ENCODE measurements at places on chromosomes 6 and 20. TPM values are rescaled to one million over a fixed set of nuclear protein-coding genes. Genes with fewer than 3 reads are reported as not detected.
A peak's percentile ranks its signal among the peaks of the same experiment; 100 is the strongest.

- H3K4me3 ChIP-seq, result no peak overlapping the region
- H3K27me3 ChIP-seq, result no peaks in the 10 kb centered on the region
- no peak for DNase-seq
- no peaks in the 10 kb centered on the region for H3K36me3 ChIP-seq
Measured at GRCh38 chr6:7640607-7641577, 50.9 kb downstream of the SNRNP48 start.

GRCh38 chr6:8088886-8089285 lies 13.5 kb downstream of the EEF1E1 start:
- H3K4me1 ChIP-seq, result peaks cover 9% of the 10 kb centered on the region
- peaks cover 58% of the 10 kb centered on the region for H3K36me3 ChIP-seq
- H3K27me3 ChIP-seq, result no peaks in the 10 kb centered on the region
- DNase-seq, result no peak
- no peak overlapping the region for H3K27ac ChIP-seq
- H3K4me3 ChIP-seq, result no peak overlapping the region

DNA sequence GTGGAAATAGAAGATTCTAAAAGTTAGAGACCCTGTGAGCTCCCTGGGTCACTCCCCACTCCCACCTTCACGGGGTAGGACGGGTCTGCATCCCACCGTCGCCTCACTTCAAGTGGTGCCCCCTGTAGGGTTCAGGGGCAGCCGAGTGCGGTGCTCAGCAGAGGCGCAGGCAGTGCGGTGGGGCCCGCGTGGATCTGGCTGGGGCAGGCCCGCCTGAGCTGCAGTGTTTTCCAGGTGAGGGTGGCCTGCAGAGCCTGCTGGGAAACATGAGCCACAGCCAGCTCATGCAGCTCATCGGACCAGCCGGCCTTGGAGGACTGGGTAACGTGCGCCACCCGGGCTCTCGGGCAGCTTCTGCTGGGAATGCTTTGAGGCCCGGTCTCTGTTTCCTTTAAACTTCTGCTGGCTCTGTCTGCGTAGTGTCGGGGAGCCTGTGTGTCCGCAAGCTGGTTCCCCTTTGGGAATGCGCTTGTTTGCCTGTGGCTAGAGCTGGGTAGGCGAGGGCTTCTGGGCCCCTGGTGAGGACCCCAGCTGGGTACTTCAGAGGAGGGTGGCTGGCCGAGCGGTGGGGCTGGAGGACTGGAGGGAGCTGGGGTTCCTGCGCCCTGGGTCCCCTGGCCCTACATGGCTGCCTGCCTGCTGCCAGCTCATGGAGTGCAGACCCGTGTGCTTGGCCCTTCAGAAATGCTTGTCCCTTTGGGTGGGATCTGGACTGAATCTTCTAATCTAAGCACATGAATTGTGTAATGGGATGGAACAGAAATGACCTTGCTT lies 3.8 kb downstream of the ADRM1 start:
- no peak for DNase-seq
- H3K27me3 ChIP-seq, result no peaks in the 10 kb centered on the region

GRCh38 chr20:4280731-4281130 lies 265.4 kb upstream of the RNF24 start:
- no peaks in the 10 kb centered on the region for H3K36me3 ChIP-seq
- H3K4me1 ChIP-seq, result no peaks in the 10 kb centered on the region
- no peak for DNase-seq
- no peak overlapping the region for H3K4me3 ChIP-seq

DNA sequence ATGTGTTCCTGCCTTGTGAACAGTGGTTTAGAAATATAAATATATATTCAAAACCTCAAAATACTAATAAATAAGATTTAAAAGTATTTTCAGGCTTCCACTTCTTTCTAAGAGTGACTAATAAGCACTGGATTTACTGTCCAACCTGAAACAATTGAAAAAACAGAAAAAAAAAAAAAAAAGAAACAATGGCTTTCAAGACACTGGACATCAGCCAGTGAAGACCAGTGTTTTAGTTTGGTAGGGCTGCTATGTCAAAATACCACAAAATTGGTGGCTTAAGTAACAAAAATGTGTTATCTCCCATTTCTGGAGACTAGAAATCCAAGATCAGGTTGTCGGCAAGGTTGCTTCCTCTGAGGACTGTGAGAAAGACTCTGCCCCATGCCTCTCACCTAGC lies 101.4 kb upstream of the PDE7B start:
- no peaks in the 10 kb centered on the region for H3K27me3 ChIP-seq
- H3K4me3 ChIP-seq, result no peak overlapping the region
- H3K36me3 ChIP-seq, result no peaks in the 10 kb centered on the region

DNA sequence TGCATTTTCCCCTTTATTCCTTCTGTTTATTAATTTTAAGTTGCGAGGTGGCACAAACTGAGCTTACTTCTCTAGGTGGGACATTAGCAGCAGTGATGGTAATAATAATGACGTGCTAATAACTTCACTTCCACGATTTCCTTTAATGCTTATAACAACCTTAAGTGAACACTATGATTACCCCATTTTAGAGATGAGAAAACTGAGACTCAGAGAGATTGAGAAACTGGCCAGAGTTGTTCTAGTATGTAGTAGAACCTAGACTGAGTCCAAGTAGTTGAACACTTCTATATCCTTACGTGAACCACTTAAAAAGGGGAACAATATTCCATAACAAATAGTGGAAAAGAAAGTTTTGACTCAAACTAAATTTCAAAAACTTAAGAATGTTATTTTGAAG lies 297.5 kb downstream of the GMDS start:
- H3K4me3 ChIP-seq, result no peak overlapping the region
- no peaks in the 10 kb centered on the region for H3K36me3 ChIP-seq
- no peak overlapping the region for H3K27ac ChIP-seq
- no peaks in the 10 kb centered on the region for H3K4me1 ChIP-seq

- H3K4me1 ChIP-seq, result no peaks in the 10 kb centered on the region
- no peaks in the 10 kb centered on the region for H3K36me3 ChIP-seq
- no peaks in the 10 kb centered on the region for H3K27me3 ChIP-seq
- no peak overlapping the region for H3K27ac ChIP-seq
- no peak for DNase-seq
Measured at GRCh38 chr20:24423390-24424313, 45.8 kb upstream of the SYNDIG1 start.

- H3K4me1 ChIP-seq, result no peaks in the 10 kb centered on the region
- H3K27me3 ChIP-seq, result no peaks in the 10 kb centered on the region
- H3K4me3 ChIP-seq, result no peak overlapping the region
- DNase-seq, result no peak
- H3K27ac ChIP-seq, result no peak overlapping the region
- H3K36me3 ChIP-seq, result no peaks in the 10 kb centered on the region
Measured at GRCh38 chr6:150491131-150491810, 108.4 kb upstream of the PLEKHG1 start.

DNA sequence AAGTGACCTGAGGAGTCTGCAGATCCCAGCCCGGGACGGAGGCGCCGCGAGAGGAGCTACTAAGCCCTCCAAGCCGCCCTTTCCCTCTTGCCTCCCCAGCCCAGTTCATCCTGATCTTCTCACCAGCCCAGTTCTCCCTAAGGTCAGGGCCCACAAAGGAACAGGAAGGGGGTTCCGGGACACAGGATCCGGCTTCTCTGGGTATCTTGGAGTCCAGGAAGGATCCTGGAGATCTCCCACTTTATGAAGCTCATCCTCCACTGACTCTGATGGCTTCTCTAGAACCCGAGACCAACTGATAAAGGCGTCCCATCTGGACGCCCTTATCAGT lies 36.9 kb upstream of the HLA-C start:
- H3K4me3 ChIP-seq, result peak overlapping the region; percentile 47
- H3K27ac ChIP-seq, result no peak overlapping the region
- no peaks in the 10 kb centered on the region for H3K27me3 ChIP-seq
- no peaks in the 10 kb centered on the region for H3K36me3 ChIP-seq

DNA sequence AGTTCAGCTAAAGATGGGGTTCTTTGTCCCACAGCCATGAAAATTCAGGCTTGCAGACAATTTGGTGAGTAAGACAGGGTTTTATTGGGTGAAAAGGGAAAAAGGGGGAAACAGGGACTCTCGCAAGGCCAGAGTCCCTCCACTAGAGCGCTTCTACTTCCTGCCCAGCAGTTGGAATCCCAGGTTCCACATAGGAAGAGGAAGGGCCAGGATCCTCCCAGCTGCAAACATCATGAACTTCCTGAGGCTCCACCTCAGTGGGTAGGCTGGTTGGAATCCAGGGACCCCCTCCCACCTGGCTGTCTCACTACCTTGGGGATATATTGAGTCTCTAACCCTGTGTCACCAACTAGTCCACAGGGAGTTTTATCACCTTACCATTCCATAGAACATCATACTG lies 39.5 kb upstream of the PRSS16 start:
- no peak overlapping the region for H3K4me3 ChIP-seq
- no peak for DNase-seq
- no peaks in the 10 kb centered on the region for H3K4me1 ChIP-seq
- no peaks in the 10 kb centered on the region for H3K36me3 ChIP-seq

GRCh38 chr6:147676495-147677199 lies 168.2 kb downstream of the SAMD5 start:
- H3K27ac ChIP-seq, result no peak overlapping the region
- no peaks in the 10 kb centered on the region for H3K27me3 ChIP-seq
- no peak overlapping the region for H3K4me3 ChIP-seq
- DNase-seq, result no peak
- H3K36me3 ChIP-seq, result no peaks in the 10 kb centered on the region

- no peak for DNase-seq
- peaks cover 23% of the 10 kb centered on the region for H3K4me1 ChIP-seq
- H3K36me3 ChIP-seq, result no peaks in the 10 kb centered on the region
- no peaks in the 10 kb centered on the region for H3K27me3 ChIP-seq
Measured at GRCh38 chr6:45377043-45377553, 636 bp downstream of the SUPT3H start.

- H3K36me3 ChIP-seq, result no peaks in the 10 kb centered on the region
- DNase-seq, result no peak
- H3K4me3 ChIP-seq, result no peak overlapping the region
- H3K27ac ChIP-seq, result no peak overlapping the region
- H3K27me3 ChIP-seq, result no peaks in the 10 kb centered on the region
- no peaks in the 10 kb centered on the region for H3K4me1 ChIP-seq
Measured at GRCh38 chr6:12371641-12372146, 81.5 kb downstream of the EDN1 start.

DNA sequence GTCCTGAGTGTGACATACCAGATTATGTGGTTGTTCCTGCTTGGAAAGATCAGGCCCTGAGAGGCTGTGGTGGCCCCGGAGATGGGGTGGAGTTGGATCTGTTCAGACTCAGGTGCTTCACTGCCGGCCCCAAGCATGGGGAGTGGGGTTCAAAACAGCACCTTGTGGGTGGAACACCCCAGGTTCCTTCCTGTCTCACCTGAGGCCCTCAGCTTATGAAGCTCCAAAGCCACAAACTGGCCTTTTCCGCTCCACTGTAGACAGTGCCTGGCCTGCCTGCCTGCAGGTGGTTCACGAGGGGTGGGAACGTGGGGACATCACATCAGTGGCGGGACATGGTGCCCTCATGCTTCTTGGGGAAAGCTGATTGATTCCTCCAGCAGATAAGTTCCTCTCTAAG lies 146.4 kb downstream of the TAF4 start:
- H3K27me3 ChIP-seq, result no peaks in the 10 kb centered on the region
- H3K4me3 ChIP-seq, result no peak overlapping the region
- no peaks in the 10 kb centered on the region for H3K4me1 ChIP-seq
- H3K27ac ChIP-seq, result no peak overlapping the region

DNA sequence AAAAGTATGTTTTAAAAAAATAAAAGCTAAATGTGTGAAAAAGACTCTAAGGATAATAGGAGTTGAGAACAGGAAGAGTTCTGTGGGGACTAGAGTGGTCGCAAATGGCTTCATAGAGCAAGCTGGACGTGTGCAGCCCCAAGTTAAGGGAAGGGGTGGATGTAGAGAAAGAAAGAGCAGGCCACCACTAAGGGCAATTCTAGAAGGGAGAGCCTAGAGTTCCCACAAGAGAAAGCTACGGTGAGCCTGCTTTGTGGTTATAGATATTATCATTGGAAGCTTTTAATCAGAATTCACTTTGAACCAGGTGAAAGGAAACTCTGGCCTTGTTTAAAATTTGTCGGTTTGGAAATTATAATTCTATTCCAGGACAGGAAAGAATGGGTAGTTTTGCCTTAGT lies 101.6 kb downstream of the HIVEP2 start:
- H3K27me3 ChIP-seq, result no peaks in the 10 kb centered on the region
- peaks cover 32% of the 10 kb centered on the region for H3K4me1 ChIP-seq
- H3K36me3 ChIP-seq, result no peaks in the 10 kb centered on the region
- peak overlapping the region; percentile 14 for H3K27ac ChIP-seq

GRCh38 chr6:39908838-39909583 lies 25.3 kb downstream of the MOCS1 start:
- H3K4me1 ChIP-seq, result no peaks in the 10 kb centered on the region
- H3K27ac ChIP-seq, result no peak overlapping the region
- no peak overlapping the region for H3K4me3 ChIP-seq

- no peak for DNase-seq
- no peak overlapping the region for H3K4me3 ChIP-seq
- H3K36me3 ChIP-seq, result no peaks in the 10 kb centered on the region
- peaks cover 33% of the 10 kb centered on the region for H3K4me1 ChIP-seq
Measured at GRCh38 chr20:53921443-53921973, 148.9 kb downstream of the BCAS1 start.

DNA sequence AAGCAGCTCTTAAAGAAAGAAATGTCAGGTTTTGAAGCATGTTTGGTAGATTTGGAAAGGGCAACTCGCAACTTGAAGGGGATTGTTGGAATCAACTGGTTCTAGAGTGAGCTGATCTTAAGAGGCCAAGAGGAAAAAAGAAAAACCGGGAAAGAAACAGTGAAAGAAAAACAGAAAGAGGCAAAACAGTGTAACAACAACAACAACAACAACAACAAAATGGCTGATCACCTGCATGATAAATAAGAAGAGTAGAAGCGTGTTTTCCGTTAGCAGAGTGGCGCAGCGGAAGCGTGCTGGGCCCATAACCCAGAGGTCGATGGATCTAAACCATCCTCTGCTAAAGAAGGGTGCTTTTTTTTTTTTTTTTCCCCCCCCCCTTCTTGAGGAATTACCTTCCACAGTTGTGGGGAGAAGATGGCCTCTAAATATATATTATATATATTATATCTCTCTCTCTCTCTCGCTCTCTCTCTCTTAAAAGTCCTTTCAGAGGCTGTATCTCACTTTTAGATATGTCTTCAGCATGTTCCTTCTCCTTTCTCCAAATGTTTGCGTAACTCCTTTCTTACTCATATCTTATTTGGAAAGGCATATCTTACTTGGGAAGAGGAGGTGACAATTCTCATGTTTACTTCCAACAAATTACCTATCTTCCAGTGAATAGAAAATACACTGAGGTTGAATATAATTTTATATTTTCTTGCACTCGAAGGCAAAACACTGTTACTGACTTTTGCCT lies 134.4 kb downstream of the OR2B2 start:
- no peaks in the 10 kb centered on the region for H3K36me3 ChIP-seq
- no peak for DNase-seq
- H3K27me3 ChIP-seq, result peaks cover 14% of the 10 kb centered on the region
- H3K4me3 ChIP-seq, result no peak overlapping the region

- H3K27ac ChIP-seq, result no peak overlapping the region
- no peak for DNase-seq
- peaks cover 10% of the 10 kb centered on the region for H3K4me1 ChIP-seq
- H3K4me3 ChIP-seq, result no peak overlapping the region
- H3K27me3 ChIP-seq, result no peaks in the 10 kb centered on the region
Measured at GRCh38 chr6:133555685-133556084, 314.5 kb downstream of the EYA4 start.

- peaks cover 34% of the 10 kb centered on the region for H3K4me1 ChIP-seq
- H3K36me3 ChIP-seq, result no peaks in the 10 kb centered on the region
- no peak for DNase-seq
- H3K27ac ChIP-seq, result no peak overlapping the region
Measured at GRCh38 chr20:10430000-10430466, 4.0 kb downstream of the MKKS start.

ATP6V1G2 gene
- polyA plus RNA-seq, result 1.3 TPM

HMGA1 gene
- polyA plus RNA-seq, result 23.0 TPM

CRISP3 gene
- 0.04 TPM for polyA plus RNA-seq

HLA-DOB gene
- polyA plus RNA-seq, result 0.76 TPM

KCNK17 gene
- 0.06 TPM for polyA plus RNA-seq

PRL gene
- polyA plus RNA-seq, result not detected

RBBP9 gene
- 5.2 TPM for polyA plus RNA-seq

SNRNP48 gene
- 9.0 TPM for polyA plus RNA-seq

RAB44 gene
- 0.04 TPM for polyA plus RNA-seq

Measured in heart left ventricle (tissue), 16 donors.